Natural killer cell (primary cell): ENCODE measurements at places on chromosomes 1 and 21.

DNA sequence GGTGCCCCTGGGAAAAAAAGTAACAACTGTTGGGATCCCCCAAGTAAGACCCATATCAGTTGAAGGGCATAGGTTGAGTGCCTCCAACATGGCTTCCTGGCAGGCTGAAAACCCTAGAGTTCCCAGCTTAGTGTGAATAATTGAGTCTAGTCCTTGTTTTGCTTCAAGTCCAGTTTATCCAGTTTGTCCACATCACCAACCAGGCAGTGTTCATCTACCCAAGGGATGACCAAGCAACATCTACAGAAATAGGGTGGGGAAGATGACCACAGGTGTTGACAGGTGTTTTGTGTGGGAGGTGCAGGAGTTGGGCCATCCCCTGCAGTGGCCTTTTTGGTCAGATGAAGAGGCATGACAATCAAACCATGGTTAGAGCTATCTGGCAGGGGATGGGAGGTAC is 54.3 kb upstream of the ERO1B start:
- DNase-seq: no peak

GRCh38 chr1:60173729-60174505 is 100.3 kb upstream of the C1orf87 start:
- DNase-seq: no peak

- DNase-seq: no peak
Observed at GRCh38 chr1:68202239-68202832, 30.0 kb downstream of the WLS start.

DNA sequence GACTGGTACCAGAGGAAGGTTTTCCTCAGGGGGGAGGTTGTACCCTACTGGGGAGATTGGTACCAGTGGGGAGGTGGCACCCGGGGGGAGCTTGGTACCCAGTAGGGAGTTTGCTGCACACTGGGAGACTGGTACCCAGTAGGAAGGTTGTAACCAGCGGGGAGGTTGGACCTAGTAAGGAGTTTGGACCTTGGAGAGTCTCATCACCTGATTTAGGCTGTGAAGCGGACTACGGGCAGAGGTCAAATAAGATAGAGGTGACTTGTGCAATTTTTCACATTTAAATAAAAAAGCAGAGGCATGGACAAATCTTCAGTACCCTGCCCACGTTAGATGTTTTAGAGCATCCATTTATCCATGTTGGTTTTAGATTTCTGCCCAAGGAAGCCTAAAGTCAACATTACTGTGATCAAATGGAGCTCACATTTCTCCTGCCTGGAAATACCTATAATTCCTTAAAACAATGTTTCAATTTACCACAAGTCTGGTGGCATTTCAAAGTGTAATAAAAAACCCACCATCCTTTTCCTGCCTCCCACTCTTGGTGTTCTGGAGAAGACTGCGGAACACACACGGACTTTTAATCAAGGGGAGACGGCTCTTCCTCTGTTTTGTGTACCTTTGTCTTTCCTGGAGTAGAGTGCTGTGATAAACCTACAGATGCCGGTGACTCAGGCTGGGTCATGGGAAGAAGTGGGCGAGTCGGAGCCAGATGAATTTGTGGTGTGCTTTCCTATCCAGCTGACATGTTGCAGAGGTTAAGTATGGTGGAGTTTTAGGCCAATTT is 36.2 kb upstream of the MRPS6 start:
- no peak for DNase-seq

DNA sequence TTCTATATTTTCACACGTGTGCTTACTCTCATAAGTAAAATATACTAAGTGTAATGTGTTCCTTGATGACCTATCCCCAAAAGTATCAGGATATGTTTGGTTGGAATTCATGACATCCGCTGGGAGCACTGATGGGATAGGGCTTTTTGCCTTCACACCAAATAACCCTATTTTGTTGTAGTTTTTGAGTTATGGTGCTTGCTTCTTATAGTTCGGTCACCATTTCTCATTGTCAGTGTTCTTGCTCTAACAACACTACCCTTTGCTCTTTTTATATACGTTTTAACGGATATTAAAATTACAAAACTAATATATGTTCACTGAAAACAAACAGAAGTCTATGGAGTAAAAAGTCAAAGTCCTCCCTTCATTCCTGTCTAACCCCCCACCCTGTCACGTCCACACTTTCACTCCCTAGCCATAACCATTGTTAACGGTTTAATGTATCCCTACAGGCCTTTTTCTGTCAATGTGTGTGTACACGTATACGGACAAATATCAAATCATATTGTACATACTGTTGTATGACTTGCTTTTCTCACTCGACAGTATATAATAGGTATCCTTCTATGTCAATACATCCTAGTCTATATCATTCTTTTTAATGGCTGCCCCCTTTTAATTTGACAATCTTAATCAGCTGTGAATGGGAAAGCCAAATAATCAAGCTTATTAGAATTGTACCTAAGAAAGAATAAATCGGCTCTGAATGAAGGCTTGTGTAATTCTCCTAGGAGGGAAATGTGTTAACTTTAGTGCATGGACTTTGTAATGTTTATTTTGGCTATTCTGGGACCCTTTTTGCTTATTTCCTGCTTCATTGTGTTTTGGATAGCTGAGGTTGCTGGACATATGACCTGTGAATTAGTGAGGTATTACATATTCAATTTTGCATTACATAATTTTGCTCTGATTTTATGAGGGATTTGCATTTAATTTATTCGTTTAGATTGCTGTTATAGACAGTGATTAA is 3.5 kb upstream of the RNF220 start:
- no peak for DNase-seq

DNA sequence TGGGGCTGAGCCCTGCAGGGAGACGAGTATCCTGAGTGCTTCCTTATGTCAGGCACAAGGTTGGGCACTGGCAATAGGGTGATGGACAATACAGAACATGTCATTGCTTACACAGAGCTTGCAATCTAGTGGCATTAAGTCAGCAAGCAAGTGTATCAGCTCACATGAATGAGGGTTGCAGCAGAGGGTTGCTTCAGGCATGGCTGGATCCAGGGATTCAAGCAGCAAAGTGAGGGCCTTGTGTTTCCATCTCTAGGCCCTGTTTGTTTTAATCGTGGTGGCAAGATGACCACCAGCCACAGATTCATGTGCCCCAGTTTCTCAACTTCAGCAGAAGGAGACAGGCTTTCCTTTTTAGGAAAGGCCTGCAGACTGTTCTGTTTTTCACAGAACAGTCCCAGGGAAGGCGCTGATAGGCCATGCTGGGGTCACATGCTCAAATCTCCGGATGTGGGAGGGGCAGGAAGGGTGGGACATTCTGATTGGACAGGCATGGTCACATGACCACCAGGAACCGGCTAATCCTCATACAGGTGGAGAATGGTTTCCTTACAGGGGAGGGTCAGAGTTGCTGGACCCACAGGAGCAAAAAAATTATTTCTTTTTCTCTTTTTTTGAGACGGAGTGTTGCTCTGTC is 14.4 kb downstream of the PLOD1 start:
- no peak for DNase-seq

- DNase-seq: no peak
Observed at GRCh38 chr1:18072066-18072465, 35.5 kb upstream of the IGSF21 start.

- DNase-seq: no peak
Observed at GRCh38 chr1:197890936-197891335, 11.5 kb upstream of the C1orf53 start.

DNA sequence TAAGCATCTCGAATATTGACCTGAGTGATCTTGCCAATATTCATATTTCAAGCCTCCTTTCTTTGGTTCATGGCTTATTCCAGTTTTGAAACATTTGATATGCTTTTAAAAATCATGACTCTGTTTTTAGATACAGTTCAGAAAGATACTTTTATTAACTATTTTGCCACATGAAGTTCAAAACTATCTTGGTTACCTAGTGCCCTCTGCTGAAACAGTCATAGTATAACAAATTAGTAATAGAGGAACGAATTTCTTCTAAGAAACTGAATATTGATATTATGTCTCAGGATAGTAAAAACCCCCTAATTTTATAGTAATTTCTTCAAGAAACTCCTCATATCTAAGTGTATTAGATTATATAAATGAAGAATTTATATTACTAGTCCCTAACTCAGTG is 52.6 kb upstream of the RC3H1 start:
- DNase-seq: peak; percentile 22

GRCh38 chr1:113684153-113684541 is 75.1 kb downstream of the PHTF1 start:
- no peak for DNase-seq

- no peak for DNase-seq
Observed at GRCh38 chr1:31775210-31775999, 11.3 kb upstream of the ADGRB2 start.

GRCh38 chr1:234779160-234779538 is 169.2 kb upstream of the IRF2BP2 start:
- peak; percentile 26 for DNase-seq

DNA sequence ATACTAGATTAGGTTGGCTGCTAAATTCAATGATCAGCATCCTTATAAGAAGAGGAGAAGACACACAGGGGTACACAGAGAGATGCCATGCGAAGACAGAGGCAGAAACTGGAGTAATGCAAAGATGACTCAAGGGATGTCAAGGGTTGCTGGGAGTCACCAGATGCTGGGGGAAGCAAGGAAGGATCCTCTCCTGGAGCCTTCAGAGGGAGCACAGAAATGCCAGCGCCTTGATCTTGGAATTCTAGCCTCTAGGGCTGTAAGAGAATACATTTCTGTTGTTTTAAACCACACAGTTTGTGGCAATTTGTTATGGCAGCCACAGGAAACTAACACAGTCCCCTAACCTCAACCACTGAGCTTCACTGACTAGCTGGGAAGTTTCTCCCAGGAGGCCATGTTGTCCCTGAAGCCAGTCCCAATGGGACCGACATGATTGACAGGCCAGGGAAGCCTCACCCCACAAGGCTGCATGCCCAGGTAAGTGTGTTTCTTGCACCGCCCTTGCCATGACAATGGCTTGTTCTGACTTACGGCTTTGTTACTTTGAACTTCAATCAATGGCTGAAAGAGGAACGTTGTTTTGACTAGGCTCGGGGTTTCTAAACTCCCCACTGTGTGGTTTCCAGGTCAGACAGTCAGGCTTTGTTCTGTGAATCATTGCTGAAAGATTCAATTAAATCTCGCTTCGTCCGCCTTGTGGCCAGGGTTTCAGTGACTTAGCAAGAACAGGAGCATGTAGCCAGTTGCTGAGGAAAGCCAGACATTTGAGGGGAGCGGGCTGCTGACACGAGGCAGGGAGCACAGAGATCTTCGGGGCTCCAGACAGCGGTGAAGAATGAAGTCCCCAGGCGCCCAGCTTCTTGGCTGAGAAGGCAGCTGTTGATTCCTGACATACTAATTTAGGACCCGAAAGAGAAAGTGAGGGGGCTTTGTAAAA is 62.3 kb downstream of the RUNX1 start:
- peak; percentile 33 for DNase-seq

DNA sequence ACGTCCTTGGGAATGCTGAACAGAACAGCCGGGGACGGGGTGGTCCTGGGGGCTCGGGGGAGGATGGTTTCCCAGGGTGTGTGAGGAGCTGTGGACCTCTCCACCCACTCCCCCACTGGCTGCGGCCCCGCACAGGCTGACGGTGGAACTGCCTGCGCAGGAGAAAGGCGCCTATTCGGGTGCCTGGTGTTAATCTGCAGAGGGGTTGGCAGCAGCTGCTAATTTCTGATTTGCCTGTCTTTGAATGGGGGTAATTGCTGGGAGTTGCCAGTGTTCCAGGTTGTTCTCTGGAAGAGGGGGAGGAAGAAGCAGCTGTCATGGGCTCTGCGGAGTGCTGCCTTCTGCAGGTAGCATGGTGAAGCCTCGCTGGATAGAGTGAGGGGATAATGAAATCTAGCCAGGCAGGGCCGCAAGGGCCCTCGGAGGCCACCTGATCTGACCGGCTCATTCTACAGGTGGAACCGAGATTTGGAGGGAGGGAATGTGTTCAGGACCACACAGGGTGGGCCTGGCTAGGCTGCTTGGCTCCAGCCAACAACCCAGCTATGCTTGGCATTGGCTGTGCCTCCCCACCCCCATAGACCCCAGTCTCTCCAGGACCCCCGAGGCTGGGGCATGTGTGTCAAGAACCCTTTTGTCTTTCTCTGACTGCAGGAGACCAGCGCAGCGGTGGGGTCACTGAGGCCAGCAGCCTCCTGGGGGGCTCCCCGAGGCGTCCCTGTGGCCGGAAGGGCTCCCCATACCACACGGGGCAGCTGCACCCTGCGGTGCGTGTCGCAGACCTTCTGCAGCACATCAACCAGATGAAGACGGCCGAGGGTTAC is 67.1 kb downstream of the PTPRU start:
- DNase-seq: no peak

DNA sequence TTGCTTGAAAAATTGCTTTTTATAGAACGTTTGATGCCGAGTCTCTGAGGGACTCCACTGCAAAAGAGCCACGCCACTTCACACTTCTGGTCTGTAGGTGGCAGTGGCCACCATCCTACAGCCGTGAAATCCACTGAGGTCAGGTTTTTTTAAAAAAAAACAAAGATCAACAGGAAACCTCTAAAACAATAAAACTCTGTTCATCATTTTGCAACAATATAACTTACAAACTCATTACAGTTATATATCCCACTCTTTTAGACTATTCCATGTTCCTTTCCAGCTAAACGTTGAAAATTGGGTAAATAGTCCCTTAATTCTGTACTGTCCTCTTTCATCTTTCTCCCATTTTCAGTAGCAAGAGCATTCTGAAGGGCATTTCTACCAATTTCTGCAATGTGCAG is 64.6 kb upstream of the FMN2 start:
- peak; percentile 5 for DNase-seq

DNA sequence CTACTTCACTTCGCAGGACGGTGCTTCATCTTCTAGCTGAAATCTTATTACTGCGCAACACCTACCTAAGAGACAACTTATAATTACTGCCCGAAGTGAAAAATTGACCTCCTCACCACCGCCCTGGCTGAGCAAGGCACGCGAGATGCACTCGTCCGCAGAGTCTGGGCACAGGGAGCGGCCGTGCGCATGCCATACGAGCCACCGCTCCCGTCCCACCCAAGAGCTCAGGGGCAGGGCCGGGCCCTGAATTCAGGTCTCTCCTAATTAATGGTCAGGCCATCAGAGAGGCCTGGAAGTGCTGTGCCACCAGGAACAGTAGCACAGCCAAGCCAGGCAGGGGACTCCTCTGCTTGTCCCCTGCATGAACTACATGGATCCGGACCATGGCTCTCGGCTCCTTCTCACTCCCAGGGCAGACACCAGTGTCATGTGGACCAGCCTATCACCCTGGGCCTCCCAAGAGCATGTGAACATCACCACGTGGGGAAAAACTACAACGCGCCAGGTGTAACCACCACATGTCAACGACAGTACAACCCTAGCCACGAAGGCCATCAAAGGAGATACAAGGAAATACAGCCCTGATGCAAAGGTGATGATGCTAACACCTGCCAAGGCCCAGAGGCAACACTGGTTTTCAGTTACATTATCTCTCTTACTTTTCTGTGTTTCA is 11.5 kb downstream of the RIPK4 start:
- no peak for DNase-seq

DNA sequence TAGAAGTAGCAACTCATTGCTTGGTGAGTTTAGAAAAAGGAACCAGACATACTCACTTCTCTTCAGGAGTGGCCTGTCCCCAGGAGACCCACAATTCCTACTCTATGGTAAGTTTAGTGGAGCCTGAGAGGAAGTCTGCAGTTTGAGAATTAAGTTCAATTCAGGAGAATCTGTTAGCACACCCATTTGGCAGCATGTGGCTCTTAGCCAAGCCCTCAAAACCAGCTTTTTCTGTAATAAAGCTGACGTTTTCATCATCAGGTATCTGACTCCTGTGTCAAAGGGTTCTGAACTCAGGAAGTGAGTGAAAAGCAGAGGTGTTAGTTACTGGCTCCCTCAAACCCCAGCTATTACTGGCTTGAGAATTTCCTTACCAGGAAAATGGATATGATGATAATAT is 20.4 kb upstream of the RGS16 start:
- no peak for DNase-seq
